Stromal cell of bone marrow (primary cell): ENCODE measurements at places on chromosomes 12 and 14.

GRCh38 chr14:92437729-92438285 lies 75.8 kb upstream of the RIN3 start:
- no peak for DNase-seq

GRCh38 chr12:13171921-13172859 lies 24.3 kb upstream of the EMP1 start:
- no peak for DNase-seq

GRCh38 chr12:106711316-106711715 lies 63.2 kb upstream of the RIC8B start:
- DNase-seq = no peak

DNA sequence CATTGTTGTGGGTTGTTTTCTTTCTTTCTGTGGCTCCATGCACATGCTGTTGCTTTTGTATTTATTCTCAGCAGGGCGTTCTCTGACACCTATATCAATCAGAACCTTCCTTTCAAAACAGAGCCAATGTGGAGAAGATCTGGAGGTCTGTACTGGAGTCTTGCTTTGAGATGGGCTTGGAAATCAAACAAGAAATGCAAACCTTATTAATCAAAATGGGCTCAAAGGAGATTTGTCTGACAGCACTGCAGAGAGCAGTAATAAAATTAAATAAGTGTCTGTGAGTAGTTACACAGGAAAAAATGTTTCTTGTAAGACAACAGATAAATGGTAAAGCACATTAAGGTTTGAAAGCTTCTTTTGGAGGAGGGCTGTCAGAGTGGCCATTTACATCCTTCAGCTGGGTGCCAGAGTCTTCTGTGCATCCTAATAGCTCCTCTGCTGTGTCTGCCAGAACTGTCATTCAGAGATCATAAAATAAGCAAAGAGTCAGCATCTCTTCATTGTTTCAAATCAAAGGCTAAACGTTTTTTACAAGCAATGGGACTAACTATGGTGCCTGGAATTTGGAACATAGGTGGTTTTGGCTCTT lies 414.3 kb downstream of the NAV3 start:
- DNase-seq = no peak

GRCh38 chr12:42902001-42902400 lies 312.5 kb upstream of the PRICKLE1 start:
- no peak for DNase-seq

- DNase-seq = no peak
These were observed 16.4 kb downstream of the DAD1 start for GRCh38 chr14:22572562-22573058.

DNA sequence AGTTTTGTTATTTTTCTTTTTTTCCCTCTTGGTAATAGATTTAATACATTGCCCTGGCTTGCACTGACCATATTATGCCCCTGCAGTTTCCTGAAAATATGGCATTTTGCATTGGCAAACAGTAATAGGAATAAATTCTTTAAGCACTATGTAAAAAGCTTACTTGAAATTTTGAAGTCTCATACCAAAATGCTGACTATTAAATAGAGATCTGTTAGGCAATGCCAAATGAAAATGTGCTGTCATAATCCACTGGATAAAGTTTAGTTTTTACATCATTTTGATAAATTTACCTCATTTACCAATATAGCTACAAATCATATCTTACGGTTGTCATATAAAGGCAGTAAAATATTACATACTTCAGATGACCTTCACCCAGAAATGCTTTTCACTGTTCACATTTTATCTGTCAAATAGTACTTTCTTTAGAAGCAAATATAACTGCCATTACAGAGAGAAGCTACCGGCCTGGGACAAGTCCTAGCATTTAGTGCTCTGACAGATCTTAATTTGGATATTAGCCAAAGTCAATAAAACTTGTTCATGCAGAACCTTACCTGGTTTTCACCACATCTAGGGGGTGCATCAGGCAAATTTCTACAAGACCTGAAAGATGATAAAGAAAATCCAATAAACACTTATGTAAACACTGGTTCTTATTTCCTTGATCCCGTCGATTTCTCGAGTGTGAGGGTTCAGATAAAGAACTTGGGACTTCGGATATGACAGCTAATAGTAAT lies 212.9 kb downstream of the PAX9 start:
- no peak for DNase-seq

GRCh38 chr12:2212971-2213869 lies 160.4 kb downstream of the CACNA1C start:
- DNase-seq = no peak

DNA sequence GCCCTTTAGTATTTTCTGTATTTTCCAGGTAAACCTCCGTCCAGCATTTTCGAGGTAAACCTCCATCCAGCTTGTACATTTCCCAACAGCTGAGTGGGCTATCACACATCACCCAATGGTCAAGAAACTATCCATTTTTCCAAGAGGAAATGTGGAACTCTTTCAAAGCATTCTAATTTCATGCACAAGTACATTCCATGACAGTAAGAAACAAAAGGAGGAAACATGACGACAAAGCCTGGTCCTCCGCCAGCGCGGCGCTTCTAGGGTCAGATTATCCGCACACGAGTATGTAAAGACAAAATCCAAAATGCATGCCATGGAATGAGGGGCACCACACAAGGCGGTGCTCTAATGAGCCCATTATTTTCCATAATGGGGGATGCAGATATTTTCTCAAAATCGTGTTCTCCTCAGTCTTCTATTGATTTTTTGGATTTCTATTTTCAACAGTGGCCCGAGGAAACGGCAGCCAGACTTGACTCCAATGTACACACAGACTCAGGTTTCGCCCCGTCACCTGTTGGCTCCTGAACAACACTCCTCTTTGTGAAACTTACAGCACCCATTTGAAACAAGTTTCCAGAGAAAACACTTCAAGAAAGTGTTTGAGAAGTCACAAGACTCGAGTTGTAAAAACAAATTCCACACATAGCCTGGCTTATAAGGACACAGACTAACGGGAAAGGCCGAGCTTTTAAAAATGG lies 107.4 kb downstream of the PRICKLE1 start:
- peak; percentile 4 for DNase-seq

- DNase-seq = no peak
These were observed 8.3 kb downstream of the ADGRD1 start for GRCh38 chr12:130961921-130962451.

- no peak for DNase-seq
These were observed 5.4 kb upstream of the PELI2 start for GRCh38 chr14:56112781-56113180.

DNA sequence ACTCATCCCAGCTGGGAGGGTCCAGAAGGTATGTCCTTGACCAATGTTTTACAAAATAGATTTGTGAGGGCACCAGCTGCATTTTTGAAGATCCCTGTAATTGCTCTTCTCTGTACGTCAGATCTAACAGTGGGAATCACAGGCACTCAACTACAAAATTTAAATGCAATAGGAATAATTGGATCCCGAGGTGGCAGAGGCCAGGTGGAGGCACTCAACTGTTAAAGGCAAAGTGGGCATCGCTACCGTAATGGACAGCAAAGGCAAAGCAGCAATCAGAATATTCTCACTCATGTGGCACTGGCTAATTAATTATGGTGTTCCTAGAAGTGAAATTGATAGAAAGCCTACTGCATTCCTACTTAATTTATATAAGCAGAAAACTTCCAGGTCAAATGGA lies 27.9 kb upstream of the PSMC1 start:
- DNase-seq = no peak

DNA sequence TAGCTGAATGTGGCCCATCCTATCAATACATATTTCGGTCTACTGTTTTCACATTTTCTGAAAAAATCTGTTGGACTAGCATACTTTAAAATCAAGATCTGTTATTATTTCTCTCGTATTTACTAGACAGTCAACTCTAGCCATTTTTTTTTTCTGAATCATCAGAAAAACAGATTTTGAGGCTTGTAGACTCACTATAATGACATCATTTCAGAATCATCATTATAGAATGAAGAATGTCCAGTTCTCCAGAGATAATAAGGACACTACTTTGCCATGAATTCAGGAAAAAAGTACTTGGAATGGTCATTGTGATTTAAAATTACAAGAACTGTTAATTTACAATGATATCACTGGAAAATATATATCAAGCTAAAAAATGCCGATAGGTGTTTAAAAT lies 589.8 kb downstream of the KCNH5 start:
- no peak for DNase-seq

DNA sequence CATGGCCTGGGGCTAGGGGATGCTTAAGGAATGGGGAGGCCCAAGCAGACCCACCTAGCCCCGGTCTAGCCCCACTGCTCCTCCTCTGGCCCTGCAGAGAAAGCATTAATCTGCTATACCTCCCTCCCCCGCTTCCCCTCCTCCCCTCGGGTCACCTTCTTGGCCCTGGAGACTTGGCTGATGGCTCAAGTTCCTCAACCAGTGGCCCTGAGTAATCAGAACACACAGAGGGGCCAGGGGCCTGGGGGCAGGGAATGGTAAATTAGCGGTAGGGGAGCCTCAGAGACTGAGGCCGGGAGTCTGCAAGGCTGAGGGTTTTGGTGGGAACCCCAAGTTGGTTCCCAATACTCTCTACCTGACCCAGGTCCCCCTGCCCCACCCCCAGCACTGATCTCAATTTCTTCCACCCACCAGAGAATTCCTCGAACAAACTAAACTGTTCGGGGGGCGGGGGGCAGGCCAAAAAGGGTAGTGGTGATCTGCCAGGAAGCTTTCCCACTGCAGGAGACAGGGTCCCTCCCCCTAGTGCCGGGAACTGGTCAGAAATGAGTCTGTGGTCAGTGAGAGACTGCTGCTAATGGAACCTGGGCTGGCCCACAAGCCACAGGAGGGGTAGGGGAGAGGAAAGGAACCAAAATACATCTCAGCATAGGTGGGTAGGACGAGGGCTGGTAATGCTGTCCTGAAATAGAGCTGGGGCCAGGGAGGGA lies 12.8 kb upstream of the SMARCD1 start:
- no peak for DNase-seq

DNA sequence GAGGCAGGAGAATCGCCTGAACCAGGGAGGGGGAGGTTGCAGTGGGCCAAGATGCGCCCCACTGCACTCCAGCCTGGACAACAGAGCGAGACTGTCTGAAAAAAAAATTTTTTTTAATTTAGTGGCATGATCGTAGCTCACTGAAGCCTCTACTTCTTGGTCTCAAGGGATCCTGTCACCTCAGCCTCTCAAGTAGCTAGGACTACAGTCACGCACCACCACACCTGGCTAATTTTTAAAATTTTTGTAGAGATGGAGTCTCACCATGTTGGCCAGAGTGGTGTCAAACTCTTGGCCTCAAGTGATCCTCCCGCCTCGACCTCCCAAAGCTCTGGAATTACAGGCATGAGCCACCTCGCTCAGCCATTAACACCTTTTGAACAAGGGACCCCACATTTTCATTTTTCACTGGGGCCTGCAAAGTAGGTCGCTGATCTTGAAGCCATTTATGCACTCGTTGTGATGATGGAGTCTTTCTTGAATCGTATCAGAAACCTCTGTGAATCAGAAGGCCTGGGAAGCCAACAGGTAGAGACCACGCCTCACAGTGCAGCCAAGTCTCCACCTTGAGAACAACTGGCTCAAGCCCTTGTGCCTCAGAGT lies 5.9 kb downstream of the HCAR1 start:
- DNase-seq = no peak

GRCh38 chr14:64227856-64228255 lies 66.3 kb downstream of the ESR2 start:
- no peak for DNase-seq

DNA sequence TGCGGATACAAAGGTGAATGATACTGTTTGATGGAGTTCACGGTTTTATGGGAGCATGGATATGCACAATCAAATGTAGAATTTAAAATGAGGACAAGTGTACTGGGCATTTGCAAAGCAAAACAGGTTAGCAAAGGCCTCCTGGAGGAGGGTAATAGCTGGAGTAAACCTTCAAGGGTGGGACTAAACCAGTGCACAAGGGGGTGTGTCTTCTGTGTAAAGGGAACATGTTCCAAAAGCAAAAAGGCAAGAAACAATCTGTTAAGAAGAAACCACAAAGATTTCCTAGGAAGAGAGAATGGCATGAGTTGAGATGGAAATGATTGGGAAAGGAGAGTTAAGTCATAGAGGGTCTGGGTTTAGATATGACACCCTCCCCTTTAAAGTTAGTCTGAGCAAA lies 109.2 kb upstream of the SLCO1C1 start:
- DNase-seq = no peak

- no peak for DNase-seq
These were observed 1061.0 kb upstream of the TMEM132C start for GRCh38 chr12:127205781-127206555.

- no peak for DNase-seq
These were observed 149.8 kb downstream of the TGFB3 start for GRCh38 chr14:75831952-75832351.

- DNase-seq = no peak
These were observed 2.3 kb downstream of the ZNF410 start for GRCh38 chr14:73888971-73889370.

DNA sequence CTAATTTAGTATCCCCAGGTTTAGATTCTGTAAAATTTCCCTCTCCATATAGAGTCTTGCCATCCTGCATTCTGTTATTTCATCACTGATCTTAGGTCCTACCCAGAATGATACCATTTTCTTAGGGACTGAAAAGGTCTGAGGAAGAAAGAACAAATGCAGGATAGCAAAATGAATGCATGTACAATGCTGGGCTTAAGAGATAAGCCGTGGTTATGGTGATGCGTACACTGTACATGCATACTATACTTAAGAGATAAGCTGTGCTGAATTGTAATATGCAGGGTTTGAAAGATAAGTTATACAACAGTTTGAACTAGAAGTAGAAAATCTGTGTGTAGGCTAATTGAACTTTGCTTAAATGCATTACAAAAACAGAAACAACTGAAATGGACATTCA lies 416.2 kb downstream of the C12orf50 start:
- no peak for DNase-seq

DNA sequence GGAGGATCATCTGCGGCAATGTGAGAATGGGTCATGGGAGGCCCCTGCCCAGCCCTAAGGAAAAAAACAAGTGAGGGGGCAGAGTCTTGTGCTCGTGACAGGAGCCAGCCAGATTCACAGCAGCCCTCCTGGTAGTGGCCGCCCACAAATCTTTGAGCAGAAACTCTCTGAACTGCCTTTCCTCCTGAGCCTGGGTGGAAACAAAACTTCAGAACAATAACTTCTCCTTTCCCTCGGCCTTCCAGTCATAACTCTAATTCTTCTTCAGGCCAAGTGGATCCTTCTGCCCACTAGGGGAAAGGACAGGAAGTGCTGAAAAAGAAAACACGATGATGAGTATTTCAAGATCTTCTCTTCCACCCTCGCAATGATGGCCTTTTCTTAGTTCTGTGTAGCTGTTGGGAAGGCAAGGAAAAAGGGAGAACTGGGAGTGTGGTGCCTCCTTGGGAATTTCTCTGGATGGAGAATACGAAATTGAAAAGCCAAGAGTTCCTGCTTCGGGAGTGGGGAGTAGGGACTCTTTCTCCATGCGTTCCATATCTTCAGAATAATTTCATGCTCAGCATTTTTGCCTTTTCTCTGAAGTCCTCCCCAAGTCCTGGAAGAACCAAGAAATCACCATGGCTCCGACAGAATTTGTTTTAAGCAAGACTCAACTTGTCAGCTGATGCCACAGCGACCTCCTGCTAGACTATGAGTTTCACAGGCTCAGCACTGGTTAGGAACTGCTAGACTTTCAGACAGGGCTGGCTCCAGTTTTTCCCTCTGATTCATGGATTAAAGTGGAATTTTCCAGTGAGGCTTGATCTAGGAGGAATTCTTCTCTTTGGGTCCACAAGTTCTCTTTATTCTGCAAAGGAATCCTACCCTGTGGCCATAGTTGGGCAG lies 188.9 kb downstream of the CAND1 start:
- no peak for DNase-seq
